ENCODE measurements at places on chromosomes 3 and 15.
A peak's percentile ranks its signal among the peaks of the same experiment; 100 is the strongest.

- peak; percentile 51 for DNase-seq
These were observed 140.2 kb downstream of the ITPR1 start for GRCh38 chr3:4633078-4634004.

DNA sequence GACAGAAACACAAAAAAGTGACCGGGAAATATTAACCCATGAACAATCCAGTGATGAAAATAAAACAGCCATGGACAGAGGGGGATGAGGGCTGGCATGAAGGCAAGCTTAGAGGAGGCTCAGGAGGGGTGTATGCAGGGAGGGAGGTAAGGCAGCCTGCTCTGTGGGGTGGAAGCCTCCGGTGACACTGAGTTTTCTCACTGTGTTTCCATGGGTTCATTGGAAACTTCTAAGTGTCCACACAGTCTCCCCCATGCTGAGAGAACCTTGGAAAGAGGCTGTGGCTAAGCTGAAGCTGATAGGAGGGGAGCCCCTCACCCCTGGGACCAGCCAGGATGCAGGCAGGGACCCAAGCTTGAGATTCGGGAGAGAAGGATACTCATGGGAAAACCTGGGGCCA is 6.8 kb upstream of the SKOR1 start:
- no peak for DNase-seq

GRCh38 chr3:38608086-38608775 is 41.3 kb downstream of the SCN5A start:
- no peak for DNase-seq

DNA sequence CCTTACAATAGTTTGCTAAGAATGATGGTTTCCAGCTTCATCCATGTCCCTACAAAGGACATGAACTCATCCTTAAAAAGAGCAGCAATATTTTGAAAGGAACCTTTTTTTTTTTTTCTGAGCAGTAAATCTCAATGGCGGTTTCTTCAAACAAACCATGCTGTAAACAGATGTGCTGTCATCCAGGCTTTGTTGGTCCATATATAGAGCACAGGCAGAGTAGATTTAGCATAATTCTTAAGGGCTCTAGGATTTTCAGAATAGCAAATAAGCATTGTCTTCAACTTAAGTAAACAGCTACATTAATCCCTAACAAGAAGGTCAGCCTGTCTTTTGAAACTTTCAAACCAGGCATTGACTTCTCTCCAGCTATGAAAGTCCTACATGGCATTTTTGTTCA is 334.2 kb downstream of the SLC9A9 start:
- DNase-seq: no peak

DNA sequence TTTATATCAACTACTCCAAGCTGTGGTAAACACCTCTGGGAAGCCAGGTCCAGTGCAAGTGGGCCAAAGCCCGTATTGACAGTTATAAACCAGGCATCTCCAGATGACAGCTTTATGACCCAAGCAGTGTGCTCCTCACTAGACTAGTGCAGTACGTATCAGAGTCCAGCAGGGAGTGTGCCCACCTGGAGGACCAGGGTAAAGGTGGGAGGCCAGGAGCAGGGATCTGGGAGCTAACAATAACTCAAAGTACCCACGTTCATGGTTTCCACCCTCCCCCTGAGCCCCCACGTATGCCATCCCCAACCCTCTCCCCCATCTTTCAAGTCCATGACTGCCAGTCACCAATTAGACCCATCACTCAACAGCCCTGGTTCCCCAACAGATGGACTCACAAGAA is 27.0 kb upstream of the ALDH1A3 start:
- no peak for DNase-seq

DNA sequence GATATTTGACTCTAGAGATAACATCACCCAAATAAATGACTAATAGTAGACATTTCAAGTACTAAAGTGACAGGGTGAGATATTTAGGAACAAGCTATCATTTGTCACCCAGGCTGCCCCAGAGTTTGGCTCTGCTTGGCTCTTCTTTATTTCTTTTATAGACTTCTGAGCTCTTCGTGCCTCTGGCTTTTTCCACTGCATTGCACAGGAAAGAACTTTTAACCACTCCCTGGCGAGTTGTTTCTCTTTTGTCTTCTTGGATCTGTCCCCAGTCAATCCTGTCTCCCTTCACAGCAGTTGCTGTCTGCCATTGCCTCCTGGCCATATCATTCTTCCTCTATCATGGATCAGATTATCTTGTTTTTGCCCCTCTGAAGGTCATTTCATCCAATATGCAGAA is 339.2 kb upstream of the DCBLD2 start:
- no peak for DNase-seq

DNA sequence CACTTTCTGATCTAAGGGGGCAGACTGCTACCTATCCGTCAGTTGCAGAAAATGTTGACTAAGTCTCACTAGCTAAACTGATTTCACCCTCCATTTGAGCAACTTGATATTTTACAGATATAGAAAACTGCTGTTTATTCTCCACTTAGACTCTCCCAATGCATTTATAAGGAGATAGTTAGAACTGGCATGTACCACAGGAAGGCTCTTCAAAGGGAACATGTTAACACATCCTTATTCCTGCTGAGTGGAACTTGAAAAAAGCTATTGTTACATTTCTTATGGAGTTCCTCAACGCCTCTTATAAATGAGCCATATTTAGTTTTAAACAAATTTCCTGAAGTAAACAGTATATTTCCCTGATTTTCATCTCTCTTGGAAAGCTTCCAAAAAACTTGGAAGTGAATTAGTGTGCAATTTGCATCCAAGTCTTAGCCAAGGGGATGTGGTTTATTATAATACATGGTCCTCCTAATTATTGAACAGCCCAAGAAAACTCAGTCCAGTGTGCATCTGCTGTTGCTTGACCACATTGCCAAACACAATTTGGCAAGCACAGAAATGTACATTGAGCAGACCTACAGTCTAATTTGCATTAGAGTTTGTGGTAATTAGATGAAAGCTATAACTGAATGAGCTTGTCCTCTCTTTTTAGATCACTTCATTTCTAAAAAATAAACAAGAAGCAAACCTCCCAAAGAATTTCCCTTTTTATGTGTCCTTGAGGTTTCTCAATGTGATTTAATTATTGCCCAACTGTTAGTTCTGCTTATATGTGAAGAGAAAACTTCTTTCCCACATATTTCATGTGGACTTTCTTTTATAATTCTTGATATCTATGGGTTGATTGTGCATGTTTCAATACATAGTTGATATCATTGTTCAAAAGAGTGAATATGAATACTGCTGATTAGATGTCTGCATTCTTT is 72.6 kb upstream of the DPH6 start:
- DNase-seq: no peak

- DNase-seq: peak; percentile 61
These were observed 204.9 kb downstream of the CNTN4 start for GRCh38 chr3:2303566-2303965.

DNA sequence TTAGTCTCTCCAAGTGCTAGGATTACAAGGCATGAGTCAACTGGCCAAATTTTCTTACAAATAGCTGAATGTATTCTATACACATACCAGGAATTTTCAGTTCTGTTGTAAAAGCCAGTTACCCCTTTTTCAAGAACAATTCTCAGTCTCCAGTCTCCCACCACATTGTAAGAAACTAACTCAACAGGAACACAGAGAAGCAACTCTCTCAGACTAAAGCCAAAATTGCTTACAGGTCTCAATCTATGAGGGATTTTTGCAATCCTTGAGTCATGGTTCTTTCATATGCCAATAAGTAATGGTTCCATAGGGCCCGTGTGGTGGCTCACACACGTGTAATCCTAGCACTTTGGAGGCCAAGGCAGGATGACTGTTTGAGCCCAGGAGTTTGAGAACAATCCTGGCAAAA is 8.5 kb downstream of the IP6K2 start:
- DNase-seq: no peak

DNA sequence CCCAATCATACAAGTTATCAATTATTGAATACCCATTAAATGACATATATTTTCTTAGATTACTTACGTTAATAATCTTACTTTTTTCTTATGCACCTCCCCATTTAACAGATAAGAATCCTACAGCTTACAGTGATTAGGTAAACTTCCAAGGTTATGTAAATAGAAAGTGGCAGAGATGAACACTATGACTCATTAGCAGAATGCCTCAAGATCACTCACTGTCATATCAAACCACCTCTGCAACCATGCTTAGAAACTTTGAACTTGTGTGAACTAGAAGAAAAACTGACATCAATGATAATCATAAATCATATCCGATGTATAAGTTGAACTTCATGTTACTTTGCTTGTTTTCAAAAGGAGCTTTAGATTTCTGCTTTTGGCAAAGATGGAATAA is 911.6 kb upstream of the ARPP21 start:
- no peak for DNase-seq

DNA sequence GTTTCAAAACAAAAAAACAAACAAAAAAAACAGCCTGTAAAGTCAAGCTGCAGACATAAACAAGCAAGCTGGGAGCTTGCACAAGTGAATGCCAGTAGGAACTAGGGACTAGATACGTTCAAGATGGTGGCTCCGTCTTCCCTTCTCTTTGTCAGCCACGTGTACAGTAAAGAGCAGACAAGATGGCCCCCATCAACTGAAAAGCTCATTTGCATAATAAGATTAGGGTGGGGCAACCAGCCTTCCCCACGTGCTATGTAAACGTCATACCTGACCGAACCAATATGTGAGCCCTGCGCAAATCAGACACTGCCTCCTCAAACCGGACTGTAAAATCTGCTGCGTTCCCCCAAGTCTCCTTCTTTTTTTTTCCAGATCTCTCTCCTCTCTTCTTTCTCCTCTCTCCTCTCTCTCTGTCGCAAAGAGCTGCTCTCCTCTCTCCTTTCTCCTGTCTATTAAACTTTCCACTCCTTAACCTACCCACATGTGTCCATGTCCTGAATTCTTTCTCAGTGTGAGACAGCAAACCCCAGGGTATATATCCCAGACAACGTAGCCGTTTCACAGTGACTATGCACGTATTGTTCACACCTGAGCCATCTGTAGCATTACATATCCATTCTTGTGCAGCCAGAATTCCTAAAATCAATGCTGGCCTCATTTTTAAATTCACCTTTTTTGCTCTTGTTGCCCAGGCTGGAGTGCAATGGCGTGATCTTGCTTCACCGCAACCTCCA is 31.2 kb upstream of the FXR1 start:
- DNase-seq: peak; percentile 10

GRCh38 chr3:50655009-50655830 is 19.5 kb upstream of the DOCK3 start:
- no peak for DNase-seq

GRCh38 chr3:102909904-102910303 is 475.1 kb downstream of the ZPLD1 start:
- no peak for DNase-seq

GRCh38 chr3:87136066-87136596 is 91.0 kb upstream of the CHMP2B start:
- no peak for DNase-seq

DNA sequence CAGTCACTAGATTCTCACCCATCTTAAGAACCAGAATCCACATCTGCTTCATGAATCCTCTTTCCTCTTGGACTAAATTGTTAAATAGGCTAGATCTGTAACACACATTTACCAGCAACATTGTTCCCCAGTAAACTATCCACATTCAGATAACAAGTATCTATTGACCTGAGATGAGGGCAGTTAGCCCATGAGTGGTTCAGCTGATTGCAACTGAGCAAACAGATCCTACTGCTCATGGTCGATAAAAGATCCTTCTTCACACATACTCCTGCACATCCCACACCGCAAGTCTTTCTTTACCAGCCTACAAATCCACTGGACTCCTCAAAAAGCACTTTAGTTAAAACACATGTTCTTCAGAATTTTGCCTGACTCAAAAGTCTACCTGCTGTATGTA is 59.2 kb downstream of the UACA start:
- DNase-seq: no peak

- DNase-seq: peak; percentile 94
These were observed 34.8 kb upstream of the CD47 start for GRCh38 chr3:108125550-108126071.

DNA sequence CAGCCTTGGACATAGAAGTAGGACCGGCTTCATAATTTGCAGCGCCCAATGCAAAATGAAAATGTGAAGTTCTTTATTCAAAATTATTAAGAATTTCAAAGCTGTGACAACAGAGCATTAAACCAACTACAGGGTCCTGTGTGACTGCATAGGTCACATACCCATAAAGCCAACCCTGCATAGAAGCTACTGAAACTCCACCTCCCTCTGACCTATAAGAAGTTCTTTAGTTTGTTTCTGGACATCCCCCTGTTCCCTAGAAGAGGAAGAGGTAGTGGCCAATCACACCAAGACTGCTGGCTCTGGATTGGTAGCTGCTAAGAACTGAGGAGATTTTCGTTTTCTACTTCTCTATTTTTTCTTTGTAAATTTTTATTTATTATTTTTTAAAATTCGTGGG is 9.0 kb upstream of the SELENOT start:
- no peak for DNase-seq

DNA sequence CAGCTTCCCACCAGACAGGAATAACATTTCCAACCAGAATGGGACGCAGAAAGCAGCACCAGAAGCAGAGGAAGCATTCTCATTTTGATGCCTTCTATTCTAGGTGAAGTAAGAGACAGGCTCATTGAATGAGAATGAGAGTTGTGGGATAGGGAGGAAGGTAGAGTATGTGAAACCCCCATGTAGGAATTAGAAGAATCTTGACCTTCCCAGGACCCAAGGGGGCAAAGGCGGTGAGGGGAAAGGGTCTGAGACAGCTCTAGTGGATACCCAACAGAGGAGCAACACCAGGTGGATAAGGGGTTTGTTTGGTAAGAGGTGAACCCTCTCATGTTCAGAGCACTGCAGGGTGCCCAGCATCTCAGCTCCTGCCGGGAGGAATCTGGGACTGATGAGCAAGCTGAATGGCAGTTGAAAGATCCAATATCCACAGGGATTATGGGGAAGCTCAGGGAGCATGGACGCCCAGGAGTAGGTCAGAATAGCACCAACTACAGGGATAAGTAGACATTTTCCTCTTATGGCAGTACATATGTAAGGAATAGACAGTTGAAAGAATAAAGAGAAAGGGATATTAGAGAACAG is 77.0 kb downstream of the PLCL2 start:
- peak; percentile 13 for DNase-seq

DNA sequence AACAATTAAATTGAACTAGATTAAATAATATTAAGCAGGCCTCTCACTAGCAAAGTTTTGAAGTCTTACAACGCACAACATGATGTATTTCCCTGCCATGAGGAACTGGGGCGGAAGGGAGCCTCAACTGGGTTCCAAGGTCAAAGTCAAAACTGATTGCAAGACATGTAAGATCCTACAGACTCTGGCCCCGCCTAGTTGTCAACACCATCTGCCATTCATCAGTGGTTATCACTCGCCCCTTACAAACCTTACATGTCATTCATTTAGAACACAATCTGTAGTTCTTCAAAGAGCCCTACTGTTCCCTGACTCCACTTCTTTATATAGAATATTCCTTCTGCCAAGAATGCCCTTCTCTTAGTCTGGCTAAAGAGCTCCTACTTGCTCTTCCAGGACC is 10.0 kb downstream of the ATP13A3 start:
- no peak for DNase-seq

DNA sequence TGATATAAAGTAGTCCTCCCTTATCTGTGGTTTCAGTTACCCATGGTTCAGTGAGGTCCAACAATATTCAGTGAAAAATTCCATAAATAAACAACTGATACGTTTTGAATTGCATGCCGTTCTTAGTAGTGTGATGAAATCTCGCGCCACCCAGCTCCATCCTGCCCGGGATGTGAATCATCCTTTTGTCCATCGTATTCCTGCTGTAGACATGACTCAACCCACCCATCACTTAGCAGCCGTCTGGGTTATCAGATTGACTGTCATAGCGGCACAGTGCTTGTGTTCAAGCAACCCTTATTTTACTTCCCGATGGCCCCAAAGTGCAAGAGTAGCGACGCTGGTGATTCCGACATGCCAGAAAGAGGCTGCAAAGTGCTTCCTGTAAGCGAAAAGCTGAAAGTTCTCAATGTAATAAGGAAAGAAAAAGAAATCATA is 48.0 kb upstream of the MEX3B start:
- DNase-seq: no peak

- DNase-seq: peak; percentile 65
These were observed 7.0 kb downstream of the ADIPOQ start for GRCh38 chr3:186849374-186849975.
